ENCODE measurements at places on chromosomes 16 and 17.

DNA sequence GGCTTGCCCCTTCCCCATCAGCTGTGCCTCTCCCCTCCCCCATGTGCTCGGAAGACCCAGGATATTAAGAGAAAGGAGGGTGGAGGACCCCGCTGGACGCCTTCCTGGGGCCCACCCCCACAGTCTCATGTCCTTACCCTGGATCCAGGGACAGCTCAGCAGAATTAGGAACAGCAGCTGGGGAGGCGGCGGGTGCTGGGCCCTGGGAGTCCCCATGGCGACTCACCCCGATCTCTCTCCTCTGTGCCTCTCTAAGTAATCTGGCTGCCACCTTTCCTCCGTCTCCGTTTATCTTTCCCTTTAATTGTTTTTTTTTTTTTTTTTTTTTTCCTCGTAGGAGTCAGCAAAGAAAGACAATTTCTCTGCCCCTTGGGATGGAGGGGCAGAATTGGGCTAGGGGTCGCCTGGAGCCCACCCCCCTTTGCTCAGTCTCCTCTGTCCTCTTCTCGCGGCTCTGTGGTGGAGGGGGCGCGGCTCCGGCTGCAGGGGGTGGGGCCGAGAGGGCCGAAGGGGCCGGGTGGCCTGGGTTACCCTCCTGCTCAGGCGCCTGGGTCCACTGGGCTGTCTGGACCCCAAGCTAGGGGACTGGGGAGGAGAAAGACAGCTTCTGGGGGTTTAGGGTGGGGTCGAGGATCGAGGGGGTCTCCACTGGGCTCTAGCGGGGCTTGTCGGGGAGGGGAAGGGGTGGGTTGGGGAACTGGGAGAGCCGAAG lies 390 bp downstream of the SEZ6L2 start:
- no peak for DNase-seq

- DNase-seq, result no peak
These were observed 9.1 kb downstream of the FLCN start for GRCh38 chr17:17227608-17228520.

GRCh38 chr17:64091571-64091970 lies 38.4 kb downstream of the ERN1 start:
- DNase-seq, result no peak

DNA sequence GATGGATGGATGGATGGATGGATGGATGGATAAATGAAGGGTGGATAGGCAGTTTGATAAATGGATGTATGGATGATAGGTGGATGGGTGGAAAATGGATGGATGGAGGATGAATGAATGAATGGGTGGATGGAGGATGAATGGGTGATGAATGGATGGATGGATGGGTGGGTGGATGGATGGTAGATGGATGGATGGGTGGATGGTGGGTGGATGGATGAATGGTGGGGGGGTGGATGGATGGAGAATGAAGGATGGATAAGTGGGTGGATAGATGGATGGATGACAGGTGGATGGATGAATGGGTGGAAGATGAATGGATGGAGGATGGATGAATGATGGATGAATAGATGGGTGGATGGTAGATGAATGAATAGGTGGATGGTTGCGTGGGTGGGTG lies 70.1 kb upstream of the BCO1 start:
- no peak for DNase-seq
